ENCODE measurements at places on chromosomes 1 and 21.

- DNase-seq = no peak
These were observed 151.7 kb upstream of the ZNF648 start for GRCh38 chr1:182213163-182213562.

DNA sequence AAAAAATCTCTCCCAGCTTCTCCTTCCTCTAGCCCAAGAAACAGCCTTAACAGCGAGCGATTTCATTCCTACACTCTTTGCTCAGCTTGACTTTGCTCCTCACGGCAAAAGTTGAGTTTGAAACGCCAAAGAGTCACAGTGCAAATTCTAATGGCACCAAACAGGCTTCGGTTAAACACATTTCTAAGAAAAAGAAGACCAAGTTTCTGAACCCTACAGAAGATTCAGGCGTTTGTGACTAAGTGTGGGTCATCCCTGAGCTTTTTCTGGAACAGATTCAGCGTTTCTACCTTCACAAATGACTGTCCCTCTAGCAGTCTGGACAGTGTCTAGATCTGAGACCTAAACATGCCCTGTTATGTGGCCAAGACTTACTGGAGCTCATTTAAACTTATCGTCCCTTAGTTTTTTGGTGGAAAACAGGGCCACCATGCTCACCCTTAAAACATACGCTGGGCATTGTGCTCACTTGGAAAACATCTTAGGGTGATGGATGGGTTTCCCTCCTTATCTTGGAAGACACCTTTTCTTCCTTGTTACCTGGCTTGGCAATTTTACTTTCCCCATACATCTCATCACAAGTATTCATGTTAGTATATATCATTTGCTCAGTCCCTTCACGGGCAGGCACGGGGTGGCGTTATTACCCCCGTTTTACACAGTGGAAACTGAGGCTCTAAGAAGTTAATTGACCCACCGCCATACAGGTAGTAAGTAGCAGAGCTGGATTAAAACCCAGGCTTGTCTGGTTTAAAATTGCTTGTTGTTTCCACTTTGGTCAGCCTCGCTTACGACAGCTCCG is 1.0 kb downstream of the C1orf198 start:
- DNase-seq = no peak

DNA sequence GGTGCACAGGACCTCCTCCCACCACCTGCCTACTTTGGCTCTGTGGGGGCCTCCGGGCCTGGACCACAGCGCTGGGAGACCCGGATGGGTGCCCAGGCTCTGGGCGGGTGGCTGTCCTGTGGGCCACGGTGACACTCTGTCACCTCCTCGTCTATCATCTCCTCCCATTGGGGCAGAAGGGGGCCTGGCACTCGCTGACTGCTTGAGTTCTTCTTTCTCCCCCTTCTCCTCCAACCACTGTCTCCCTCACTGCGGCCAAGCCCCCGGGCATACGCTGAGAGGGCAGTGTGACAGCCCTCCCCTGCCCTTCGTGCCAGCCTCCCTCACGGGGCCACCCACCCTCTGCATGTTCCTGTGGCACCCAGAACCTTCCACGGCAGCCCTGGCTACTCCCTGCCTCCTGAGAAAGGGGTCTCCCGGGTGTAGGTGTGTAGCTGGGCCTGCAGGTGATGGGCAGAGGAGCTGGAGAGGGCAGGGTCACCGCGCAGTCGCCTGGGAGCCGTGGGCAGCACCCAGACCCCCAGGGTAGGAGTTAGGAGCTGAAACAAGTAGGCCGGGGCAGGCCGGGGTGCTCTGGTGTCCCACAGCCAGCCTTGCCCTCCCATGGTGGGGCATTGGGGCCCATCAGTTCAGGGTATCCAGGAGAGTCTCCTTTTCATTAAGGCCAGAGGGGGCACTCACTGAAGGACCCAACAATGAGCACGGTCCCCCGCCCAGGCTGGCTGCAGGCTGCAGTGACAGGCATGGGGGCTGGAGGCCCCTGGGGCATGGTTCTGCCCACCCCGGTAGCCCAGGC is 9.2 kb upstream of the ARF1 start:
- no peak for DNase-seq

DNA sequence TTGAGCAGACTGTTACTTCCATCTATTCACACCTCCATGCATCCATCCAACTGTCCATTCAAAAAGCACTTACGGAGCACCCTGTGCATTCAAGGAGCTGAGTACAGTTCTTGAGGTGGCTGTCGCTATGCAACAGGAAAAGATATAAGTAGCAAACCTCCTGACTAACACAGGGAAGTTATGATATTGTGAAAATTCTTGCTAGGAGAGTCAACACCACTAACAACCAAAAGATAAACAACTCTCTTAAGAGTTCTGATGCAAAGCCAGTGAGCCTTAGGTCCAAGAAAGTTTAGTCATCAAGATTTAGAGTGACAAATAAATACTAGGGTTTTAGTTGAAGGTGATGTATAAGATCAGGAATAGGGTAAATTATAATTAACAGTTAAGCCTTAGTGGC is 44.5 kb upstream of the TRIM45 start:
- DNase-seq = no peak

GRCh38 chr1:78223417-78224215 is 177.8 kb downstream of the GIPC2 start:
- no peak for DNase-seq

DNA sequence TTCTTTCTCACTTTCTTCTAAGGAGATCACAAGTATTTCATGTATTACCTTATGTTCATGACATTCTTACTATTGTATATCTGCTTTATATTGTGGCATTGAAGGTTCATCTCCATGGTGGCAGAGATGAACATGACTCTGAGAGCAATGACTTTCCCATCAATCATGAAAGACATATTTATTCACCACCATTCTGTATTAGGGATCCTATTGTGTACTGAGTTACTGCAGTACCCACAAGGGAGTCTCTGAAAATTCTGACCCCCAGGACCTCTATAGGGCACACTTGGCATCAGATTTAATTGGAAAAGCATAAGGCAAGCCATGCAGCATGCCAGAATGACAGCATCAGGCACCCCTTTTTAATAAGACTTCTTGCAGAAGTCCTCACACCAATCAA is 21.9 kb upstream of the C21orf91 start:
- no peak for DNase-seq

DNA sequence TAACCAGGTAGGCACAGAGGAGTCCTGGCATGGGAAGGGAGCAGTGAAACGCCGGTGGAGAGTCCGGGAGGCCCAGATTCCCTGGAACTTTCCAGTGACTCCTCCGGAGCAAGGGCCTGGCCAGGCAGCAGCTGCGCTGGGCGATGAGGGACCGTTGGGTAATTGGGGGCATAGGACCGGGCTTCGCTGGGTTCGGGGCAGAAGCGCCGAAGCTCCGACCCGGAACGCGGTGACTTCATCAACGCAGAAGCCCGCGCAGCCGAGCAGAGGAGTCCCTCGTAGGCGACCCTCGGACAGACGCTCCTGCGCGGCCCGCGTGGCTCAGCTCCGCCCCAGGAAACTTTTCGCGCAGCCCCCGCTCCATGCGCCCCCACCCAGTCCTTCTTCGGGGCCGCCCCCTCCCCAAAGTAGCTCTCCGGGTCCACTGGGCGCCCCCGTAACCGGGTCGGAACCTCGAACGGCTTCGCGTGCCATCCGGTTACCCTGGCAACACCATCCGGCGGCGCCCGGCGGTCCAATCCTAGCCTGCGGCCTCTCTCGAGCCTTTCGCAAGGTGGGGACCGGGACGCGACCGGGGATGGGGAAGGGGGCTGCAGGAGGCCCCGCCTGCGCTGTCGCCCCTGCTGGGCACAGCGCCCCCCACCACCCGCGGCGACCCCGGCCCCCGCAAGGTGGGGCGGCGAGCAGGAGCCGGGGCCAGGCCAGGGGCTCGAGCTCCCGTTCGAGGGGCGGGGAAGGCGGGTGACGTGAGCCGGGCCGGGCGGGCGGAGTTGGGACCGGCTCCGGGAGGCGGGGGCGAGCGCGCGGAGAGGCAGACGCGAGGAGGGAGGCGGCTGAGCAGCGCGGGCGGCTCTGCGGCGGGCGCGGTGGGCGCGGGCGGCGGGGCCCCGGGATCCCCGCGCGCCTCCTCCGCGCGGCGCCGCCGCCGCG is at the start of gene AJAP1:
Gene AJAP1, plus strand, starts transcription at position 814 of the 930 bp plus-strand sequence. CDS start 817 bp downstream, outside the sequence.
- no peak for DNase-seq

GRCh38 chr1:208103597-208104513 is 140.3 kb downstream of the PLXNA2 start:
- no peak for DNase-seq

GRCh38 chr21:40018871-40019475 is 151.7 kb downstream of the PCP4 start:
- DNase-seq = no peak

DNA sequence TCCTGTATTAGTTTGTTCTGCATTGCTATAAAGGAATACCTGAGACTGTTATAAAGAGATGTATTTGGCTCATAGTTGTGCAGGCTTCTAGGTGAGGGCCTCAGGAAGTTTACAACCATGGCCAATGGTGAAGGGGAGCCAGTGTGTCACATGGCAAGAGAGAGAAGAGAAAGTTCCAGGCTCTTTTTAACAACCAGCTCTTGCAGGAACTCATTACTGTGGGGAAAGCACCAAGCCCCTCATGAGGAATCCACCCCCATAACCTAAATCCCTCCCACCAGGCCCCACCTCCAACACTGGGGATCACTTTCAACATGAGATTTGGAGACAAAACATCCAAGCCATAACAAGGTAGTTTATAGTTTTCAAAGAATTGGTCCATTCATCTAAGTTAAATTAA is 5.0 kb upstream of the MEAF6 start:
- DNase-seq = no peak

DNA sequence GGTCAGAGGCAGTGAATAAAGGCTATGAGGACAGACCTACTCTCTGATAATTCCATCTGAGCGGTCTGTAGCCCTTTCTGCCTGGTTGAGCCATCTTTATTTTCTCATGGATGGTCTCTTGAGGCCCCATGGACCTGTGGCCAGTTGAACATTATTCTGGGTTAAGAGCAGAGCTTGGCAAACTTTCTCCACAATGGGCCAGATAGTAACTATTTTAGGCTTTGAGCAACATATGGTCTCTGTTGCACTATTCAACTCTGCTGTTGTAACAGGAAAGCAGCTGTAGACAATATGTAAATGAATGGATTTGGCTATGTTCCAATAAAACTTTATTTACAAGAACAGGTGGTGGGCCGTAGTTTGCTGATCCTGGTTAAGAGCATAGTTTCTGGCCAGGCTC is 62.7 kb downstream of the KAZN start:
- DNase-seq = no peak

DNA sequence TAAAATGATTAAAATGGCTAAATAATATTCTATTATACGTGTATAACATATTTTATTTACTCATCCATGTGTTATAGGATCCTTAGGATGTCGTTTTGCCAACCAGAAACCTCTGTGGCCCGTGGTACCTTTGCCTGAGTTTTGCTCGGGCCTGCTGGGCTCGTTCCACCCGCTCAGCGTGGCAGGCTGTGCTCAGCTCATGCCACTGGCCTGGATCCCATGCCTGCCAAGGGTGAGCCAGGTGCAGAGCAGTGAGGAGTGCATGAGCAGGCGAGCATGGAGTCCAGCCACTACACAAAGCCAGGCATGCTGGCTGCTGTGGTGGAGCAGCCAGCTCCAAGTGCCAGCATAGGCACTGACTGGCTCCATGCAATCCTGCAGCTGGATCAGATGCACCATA is 417.2 kb downstream of the TTLL7 start:
- DNase-seq = no peak

DNA sequence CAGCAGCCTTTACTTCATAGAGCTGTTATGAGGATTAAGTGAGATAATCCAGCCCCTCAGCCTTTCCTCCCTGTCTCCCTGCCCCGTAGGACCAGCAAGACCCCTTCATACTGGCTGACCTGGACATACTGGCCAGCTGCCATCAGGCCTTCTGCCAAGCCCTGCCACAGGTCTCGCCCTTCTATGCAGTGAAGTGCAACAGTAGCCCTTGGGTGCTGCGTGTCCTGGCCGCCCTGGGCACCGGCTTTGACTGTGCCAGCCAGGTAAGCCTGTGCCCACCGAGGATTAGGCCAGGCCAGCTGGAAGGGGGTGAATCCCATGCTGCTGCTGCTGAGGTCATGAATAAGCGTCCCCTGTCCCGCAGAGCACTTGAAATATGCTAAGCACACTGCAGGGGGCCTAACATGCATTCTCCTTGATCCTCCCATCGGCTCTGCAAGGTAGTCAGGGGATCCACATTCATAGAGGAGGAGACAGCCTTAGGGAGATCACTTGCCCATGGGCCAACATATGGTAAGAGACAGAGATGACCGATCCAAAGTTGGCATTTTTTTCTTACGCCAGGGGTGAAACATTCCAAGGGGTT is 73.3 kb upstream of the TINAGL1 start:
- DNase-seq = no peak

DNA sequence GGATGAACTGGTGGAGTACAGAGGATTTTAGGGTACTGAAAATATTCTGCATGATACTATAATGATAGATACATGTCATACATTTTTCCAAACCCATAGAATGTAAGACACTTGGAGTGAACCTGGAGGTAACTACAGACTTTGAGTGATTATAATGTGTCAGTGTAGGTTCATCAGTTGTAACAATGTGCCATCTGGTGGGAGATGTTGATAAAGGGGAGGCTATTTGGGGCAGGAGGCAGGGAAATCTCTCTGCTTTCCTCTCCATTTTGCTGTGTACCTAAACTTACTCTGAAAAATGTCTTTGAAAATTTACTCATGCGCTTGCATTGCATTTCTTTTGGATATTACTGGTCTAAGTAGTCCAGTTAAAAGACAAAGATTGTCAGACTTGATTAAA is 35.2 kb downstream of the PTBP2 start:
- no peak for DNase-seq

DNA sequence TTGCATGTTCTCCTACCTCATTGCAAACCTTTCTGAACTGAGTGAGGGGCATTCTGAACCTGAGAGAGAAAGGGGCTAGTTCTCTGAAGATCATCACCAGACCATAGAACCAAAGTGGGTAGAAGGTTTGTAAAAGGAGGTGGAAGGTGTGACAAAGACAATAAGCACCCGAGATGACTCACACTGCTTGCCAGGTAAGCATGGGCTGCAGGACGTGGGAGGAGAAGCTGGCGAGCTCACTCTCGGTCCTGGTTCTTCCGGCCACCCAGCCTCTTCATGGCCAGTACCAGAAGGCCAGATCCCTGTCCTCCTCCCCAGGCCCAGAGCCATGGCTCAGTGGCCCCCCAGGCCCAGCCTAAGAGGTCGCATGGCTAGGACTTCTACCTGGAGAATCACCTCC is 128.3 kb downstream of the TMEM53 start:
- no peak for DNase-seq

DNA sequence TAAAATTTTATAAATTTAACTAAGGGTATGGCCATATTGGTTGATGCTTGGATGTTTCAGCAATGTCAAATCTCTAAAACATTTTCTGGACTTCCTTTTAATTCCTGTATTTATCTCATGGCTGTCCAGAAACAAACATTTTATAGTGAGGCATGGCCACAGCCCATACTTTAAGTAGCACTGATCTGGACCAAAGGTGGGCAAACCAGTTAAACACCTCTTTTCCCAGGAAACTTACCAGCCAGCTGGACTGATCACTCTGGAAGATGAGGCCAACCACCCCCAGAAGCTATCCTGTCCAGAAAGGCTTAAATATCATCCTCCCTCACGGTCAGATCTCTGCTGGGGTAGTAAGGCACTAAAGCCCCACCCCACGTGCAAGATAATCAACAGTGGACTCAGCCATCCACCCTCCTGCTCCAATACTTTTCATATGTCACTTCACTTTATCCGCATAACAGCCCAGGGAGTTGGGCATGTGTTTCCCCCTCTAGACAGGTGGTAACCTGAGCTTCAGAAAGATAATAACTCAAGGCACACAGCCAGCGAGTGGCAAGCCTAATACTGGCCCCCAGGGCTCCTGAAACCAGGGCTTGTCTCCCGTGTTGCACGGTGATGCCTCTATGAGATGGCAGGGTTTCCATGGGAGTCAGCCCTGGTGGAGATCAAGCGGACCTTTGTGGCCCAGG is 120.5 kb upstream of the NGF start:
- no peak for DNase-seq

Data from activated B cell treated with CpG ODN at 0.5 μM for 24 hours (primary cell).